ENCODE measurements at places on chromosomes 1 and 21.

DNA sequence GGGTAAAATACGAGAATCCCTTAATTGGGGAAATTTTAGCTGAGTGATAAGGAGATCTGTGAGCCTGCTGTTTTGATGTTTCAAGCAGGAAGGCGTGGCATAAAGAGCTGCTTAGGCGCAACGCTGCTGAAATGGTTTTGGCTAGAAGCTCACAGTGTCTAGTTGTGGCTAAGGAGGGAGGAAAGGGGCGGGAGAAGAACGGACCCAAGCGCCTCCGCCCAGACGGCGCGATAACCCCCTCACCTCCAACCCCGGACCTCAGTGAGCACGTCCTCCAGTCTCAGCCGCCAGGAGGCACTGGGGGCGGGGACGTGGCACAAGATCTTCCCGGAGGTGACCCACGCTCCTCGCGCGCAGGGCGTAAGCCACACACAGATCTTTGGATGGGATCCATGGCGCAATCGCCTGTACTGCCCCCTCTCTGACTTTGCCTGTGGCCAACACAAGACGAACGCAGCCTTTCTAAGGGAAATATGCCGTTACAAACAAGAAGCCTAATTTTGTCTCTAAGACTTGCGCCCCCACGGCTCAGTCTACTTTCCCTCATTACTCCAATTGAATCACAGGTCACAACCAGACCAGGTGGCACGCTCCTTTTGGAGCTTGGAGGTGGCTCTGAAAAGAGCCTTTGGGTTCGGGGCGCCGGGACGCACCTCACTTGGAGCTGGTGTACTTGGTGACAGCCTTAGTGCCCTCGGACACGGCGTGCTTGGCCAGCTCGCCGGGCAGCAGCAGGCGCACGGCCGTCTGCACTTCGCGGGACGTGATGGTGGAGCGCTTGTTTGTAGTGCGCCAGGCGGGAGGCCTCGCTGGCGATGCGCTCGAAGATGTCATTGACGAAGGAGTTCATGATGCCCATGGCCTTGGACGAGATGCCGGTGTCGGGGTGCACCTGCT lies 23.4 kb upstream of the RNF187 start:
- peak; percentile 89 for DNase-seq

DNA sequence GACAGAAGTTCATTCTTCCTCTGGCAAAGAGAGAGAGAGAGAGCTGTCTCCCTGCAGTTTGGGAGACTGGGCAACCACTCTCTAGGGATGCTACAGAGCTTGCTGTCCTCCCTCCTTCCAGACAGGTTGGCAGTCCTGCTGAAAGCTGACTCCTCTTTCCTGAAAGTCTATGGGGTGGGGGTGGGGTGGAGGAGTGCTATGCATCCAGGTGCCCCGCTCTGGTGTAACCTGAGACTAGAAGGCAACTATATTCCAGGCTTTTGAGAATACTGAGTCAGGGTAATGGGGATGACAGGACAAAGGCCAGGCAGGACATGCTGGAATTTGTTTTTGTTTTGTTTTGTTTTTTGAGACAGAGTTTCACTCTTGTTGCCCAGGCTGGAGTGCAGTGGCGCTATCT lies 55.4 kb downstream of the OPTC start:
- DNase-seq = no peak

DNA sequence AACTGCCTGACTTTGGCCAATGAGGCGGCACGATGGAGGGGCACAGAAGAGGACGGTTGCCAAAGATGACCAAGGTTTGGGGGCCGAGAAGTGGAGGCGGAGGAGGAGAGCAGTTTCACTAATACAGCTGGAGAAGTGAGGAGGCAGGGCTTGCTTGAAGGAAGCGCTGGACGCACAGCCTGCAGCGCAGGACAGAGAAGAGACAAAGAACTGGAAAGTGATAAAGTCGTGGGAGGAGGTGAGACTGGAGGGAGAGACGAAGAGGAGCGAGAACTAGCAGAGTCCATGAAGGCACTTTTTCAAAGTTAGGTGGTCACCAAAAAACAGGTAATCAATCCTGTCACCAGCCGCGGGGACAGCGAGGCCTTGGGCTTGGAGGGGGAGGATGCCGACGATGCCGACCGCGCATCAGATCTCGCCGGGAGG lies 771 bp downstream of the PACC1 start:
- DNase-seq = no peak

- DNase-seq = no peak
Measured at GRCh38 chr1:117615474-117615873, 9.6 kb downstream of the TENT5C start.

- no peak for DNase-seq
Measured at GRCh38 chr1:5856246-5856815, 135.9 kb downstream of the NPHP4 start.

DNA sequence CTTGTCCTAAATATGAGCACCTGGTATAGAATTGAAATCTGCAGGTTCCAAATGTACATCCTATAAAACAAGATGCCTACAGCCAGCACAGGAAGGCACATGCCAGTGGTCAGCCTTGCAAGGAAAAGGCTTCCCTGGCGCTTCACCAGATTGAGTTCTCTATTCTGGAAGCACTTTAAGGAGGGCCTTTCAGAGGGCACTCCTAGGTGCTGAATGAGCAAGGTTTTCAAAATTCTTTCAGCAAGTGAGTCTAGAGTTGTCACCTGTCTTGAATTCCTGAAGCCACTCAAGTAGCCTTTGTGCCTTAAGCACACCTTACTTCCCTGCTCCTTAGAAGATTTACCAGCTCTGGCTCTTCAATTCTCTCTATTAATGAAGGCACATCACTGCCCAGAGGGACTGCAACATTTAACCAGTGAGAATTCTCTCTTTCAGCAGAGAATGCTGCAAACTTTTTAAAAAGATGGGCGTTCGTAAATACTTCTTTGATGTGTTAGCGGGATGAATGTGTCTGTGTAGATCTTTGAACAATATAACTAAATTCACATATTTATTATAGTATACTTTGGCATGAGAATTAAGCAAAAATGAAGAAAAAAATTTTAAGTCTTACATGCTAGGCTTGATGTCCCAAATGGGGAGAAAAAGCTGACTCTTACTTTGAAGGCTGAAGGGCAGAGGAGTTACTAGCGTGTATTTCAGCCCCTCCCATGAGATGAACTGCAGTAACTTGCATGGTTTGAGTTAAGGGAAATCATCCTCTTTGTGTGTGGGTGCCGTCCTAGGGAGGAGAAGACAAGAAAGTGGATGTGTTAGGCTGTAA lies 162.0 kb downstream of the NTPCR start:
- DNase-seq = no peak

DNA sequence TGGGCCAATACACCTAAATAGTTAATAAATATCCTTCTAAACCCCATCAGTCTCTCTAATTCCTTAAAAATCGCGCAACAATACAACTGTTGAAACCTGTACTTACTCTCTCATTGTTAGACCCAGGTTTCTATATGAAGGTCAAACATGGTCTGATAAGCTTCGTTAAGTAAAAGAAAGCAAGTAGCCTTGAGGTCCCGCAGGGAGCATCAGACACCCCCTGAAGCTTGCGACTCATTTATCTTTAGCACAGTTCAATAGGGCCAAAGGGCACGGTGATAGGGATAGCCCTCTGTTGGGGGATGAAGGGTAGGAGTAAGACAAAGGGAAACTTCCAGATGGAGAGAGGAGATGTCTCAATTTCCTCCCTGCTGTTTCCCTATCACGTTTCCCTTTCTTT lies 27.3 kb upstream of the THEM4 start:
- DNase-seq = no peak

- no peak for DNase-seq
Measured at GRCh38 chr1:45536886-45537285, 13.7 kb upstream of the AKR1A1 start.

GRCh38 chr21:46156378-46156645 lies 933 bp upstream of the FTCD start:
- peak; percentile 12 for DNase-seq

GRCh38 chr1:191279266-191279800 lies 801.7 kb upstream of the BRINP3 start:
- no peak for DNase-seq

DNA sequence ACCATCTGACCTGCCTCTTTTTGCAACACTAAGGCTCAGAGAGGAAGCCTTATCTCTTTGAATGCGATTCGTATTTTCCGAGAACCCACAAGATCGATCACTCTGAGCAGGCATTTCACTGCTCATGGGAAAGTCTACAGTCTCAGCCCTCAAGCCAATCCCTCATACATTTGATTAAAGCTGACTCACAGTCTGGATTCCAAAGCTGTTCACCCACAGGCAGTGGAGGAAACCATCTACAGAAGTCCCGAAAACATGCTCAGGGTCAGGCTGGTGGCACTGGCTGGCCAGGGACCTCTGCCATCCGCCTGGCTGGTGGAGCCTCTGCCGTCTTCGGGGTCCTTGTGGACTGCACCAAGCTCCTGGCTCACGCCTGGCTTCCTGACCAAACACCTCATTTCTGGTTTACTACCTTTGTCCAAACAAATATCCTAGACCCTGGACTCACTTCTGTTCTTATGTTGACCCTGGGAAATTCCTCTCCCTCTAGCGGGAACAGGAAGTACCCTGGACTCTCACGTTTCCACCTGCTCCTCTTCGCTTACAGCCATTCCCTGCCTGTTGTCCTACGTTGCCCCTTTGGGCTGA lies 650.0 kb downstream of the SMYD3 start:
- no peak for DNase-seq

- peak; percentile 48 for DNase-seq
Measured at GRCh38 chr21:34983680-34984086, 65.4 kb downstream of the RUNX1 start.

- DNase-seq = no peak
Measured at GRCh38 chr1:196887515-196888239, at the start of gene CFHR4. TSS of gene CFHR4 (plus strand) at chr1:196888052. CDS start at chr1:196888151, 99 bp downstream.

- no peak for DNase-seq
Measured at GRCh38 chr1:112011202-112011601, 21.7 kb upstream of the KCND3 start.

DNA sequence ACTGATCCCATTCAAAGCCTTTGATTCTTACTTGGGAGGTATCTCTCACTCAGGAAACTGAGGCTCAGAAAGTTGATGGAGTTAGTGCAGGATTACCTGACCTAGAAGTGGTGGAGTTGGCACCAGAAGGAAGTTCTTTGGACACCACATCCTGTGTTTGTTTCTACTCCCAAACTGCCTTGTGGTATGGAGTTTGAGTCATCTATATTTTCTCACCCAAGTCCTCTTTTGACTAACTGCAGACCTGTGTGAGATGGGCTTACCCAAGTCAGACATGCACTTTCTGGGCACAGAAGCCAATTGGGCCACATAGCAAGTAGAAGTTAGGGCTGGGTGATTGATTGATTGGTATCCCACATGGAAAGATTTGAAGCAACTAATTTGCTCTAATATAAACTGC lies 36.1 kb downstream of the FGGY start:
- DNase-seq = peak; percentile 23

DNA sequence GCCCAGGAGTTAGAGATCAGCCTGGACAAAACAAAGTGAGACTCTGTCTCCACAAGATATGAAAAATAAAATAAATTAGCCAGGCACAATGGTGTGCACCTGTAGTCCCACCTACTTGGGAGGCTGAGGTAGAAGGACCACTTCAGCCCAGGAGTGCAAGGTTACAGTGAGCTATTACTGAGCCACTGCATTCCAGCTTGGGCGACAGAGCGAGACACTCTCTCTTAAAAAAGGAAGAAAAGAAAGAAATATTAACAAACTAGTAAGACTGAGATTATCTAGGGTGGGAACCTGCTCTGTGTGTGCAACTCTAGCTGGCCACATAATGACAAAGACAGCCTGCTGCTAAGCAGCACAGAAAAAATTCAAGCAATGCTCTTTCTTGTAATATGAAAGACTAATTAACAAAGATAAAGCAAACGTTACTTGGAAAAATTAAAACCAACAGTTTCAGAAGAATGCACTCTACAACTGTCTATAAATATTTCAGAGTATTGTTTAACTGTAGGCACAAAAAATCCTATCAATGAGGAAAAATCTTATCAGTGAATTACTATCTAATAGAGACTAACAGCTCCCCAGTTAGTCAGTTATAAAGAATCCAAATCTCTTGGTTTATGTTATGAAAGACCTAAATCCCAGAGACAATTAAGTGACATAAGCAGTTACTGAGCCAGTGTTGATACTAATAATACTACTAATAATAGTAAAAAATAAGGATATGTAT lies 74.5 kb downstream of the ENAH start:
- DNase-seq = no peak

DNA sequence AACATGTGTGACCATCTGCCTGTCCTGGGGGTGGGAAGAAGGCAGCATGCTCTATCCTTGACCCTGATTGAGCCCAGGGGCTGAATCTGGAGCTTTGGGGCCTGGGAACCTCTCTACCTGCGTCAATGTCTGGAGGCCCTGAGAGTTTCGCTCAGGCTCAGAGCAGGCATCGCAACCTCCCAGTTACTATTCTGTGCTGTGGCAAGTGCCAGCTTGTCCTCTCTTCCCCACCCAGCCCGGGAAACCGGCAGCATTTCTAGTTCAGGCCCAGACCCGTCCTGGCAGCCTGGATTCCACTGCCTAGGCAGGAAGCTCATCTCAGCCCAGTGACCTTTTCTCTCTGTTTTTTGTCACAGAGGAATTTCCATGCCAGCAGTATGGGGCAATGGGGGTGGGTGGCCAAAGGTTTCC lies 10.0 kb upstream of the IRF6 start:
- no peak for DNase-seq

GRCh38 chr1:5992814-5993555 lies 760 bp upstream of the NPHP4 start:
- peak; percentile 46 for DNase-seq

- no peak for DNase-seq
Measured at GRCh38 chr1:33655496-33655895, 183.1 kb downstream of the ZSCAN20 start.

Data from activated naive CD4-positive, alpha-beta T cell treated with anti-CD3 and anti-CD28 coated beads, Interleukin-2, amount 10 ng/mL, durations not matched to agents 7 days and 5 days (primary cell).